ENCODE measurements at places on chromosomes 6 and 20.

DNA sequence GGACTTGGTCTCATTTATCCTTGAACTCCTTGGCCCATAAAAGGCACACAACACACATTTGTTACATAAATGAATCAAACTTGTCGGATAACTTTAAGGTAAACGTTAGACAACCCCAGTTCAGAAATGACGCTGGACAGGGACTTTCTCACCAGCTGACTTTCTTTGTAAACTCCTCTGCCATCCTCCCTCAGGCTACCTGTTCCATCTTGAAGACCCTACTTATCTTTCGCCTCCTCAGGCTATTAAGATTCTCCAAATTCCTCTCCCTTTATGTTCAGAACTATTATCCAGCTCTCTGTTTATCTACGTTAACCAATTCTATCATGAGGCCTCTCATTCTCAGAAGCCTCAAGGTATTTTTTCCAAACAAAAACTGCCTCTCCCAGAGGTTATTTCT lies 47.7 kb upstream of the KIF16B start:
- DNase-seq: no peak

GRCh38 chr6:129501740-129502660 lies 208.0 kb downstream of the ARHGAP18 start:
- DNase-seq: no peak

DNA sequence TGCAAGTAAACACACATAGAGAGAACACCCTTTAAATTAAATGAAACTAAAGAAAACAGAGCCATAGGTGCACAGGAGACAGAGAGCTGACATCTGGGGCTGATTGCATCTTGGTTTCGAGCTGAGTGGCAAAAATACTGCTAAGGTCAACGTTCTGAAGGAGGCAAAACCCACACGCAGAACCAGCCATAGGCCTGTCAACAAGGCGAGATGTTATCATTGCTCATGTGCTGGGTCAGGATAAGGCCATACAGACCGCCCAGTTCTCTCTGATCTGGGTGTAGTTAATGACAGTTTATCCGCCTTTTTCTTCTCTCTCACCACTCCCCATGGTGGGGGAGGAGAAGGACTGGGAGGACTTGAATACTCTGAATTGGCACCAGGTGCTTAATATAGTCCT lies 4.5 kb upstream of the FAM110A start:
- no peak for DNase-seq

GRCh38 chr20:35952480-35953386 lies 1.6 kb downstream of the SCAND1 start:
- DNase-seq: no peak

DNA sequence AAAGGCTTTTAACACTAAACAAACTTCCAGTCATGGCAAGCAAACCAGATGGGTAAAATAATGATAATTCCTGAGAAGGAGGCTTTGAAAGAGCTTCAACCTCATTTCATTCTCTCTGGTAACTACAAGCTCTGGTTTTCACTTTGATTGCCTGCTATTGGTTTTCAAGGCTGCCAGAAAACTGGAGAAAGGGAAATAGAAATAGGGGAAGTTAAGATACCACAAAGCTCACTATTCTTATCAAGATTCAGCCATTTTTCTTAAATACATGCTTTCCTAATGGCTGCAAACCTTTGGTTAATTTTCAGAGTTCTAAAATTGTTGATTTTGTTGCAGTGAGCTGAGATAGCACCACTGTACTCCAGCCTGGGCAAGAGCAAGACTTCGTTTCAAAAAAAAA lies 42.5 kb upstream of the NELFCD start:
- DNase-seq: no peak

DNA sequence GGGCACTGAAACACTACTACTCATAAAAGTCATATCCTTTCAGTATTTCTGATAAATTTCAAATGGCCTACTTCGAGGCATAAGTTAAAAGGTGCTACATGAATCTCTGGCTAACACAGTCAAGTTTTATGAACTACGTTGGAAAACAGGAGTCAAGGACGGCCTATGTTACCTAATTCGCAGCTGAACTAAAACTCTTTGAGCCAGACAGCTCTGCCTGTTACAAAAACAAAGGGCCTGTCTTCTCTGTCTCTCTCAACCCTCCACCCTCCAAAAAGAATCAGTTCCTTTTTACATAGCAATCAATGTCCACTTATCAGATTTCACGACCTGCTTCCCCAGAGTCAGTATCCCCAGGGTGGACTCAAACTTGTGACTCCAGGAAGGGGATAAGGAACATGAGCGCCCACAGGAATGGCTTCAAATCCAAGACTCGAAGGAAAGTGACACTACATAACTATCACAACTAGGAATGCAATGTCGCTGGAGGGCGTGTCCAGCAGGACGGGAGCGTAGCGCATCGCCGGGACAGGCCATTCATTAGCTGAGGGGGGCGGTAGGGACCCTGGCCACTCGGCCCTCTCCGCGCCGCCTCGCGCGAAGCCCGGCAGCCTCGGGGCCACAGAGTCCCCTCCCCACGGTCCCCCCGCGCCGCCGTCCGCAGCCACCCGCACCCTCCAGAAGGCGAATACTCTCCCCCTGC lies 591 bp downstream of the IBTK start:
- peak; percentile 78 for DNase-seq

DNA sequence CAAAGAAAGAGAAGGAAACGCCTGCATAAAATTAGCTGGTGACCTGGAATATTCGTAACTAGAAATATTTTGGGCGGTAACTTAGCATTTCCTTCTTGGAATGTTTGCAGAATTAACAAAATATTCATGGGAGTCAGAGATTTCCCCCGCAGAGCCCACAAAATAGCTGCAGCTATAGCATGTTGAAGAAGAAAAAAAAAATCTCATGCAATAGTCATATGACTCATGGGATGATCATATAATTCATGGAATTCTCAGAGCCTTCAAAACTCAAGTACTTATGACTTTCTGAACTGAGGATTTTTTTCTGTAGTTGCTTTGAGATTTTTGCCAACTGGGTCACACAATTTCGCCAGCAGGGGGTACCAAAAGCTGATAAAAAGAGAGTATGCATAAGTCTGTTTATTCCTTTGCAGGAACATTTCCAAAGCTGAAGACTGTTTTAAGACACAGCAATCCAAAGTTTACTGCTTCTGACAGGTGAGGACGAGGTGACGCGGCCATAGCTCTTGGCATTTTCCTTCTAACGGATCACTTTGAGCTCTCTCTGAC lies 586.0 kb upstream of the CHD6 start:
- peak; percentile 53 for DNase-seq

- DNase-seq: no peak
Measured at GRCh38 chr20:5714261-5715041, 35.8 kb upstream of the SHLD1 start.

- no peak for DNase-seq
Measured at GRCh38 chr6:163095401-163095800, 319.1 kb upstream of the QKI start.

DNA sequence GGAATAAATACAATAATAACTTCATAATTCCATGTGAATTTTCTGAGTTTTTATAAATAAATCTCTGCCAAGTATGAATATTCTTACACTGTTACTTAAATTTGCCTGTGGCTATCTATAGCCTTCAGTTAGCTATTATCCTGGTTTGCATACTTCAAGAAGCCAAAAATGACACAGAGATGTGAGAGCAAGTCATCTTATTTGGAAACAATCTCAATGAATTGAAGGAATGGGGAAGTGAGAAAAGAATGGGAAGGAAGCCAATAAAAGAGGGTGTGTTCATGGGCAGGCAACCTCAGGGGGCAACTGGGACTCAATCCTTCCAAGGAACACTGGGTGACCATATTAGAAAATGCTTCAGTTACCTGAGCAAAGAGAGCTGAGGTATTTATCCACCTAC lies 9.9 kb downstream of the HAO1 start:
- DNase-seq: no peak

GRCh38 chr6:51844336-51844735 lies 243.1 kb downstream of the PKHD1 start:
- DNase-seq: no peak

DNA sequence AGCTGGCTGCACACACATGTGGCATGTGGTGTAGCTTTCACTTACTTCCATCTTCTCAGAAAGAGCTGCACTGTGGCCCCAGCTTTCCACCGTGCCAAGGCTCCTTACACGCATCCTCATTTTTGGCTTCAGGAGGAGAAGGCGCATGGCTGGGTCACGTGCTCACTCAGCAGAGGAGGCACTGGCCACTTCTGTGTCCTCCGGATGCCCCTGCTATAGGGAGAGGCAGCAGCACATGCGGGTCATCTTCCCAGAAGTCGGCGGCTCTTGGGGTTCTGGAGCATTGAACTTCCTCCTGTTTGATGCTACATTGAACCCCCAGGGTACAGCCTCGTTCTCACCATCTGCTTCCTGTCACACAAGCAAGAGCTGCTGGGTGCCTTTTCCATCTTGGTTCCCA lies 111.3 kb downstream of the FAM120B start:
- DNase-seq: no peak

DNA sequence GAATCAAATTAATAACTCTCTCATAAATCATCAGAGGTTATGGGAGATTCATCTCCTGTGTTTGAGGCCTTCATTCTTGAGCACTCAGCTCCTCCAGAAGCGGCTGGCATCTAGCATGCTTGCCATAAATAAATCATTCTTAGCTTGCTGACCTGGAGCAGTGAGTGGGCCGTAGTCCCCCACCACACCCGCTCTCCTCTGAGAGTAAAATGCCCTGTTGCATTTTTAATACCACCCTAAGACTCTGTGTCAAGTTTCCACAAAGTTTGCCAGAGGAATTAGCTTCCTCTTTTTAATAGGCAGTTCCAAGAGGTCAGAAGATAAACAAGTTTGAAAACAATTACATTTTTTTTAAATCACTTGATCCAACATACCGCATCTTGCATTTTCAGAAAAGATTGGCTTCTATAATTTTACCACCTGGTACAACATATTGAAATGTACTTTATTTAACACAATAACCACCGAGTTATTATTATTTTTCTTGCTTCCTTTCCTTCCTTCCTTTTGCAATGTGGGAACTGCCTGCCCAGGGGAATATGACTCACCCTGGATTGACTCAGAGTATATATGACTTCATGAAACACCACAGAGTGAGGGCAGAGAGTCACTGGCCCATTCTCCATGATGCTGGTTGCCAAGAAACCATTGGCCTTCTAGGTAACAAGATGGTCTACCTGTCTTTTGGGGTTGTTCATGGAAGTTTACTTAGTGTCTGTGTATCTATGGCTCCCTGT lies 29.4 kb upstream of the CLIC5 start:
- no peak for DNase-seq

GRCh38 chr6:142482249-142482648 lies 180.4 kb downstream of the ADGRG6 start:
- DNase-seq: no peak

DNA sequence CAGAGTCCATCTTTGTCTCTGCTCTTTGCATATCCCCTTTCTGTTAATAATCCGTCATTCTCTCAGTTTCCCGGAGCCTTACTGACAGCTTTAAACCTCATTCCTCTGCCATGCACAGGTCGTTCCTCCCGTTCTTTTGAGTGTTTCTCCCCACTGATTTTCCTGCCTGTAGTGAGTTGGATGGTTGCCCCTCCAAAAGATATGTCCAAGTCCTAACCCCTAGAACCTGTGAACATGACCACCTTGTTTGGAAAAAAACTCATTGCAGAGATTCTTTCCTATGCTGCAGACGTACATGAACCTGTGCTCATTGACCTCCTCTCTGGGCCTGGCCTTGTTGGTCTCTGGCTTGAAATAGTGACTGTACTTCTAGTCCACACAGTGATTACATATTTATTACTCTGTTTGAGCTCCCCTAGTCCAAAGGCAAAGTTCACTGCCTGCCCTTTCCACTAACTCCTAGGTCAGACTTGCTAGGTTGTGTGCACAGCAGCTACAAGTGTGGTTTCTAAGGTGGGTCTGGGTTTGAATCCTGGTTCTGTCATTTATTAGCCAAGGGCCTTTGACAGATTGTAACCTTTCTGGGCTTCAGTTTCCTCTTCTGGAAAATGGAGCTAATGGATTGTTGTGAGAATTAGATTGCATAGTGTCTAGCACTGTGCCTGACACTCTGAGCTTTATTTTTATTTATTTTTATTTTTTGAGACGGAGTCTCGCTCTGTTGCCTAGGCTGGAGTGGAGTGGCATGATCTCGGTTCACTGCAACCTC lies 29.3 kb downstream of the PPARD start:
- DNase-seq: no peak

DNA sequence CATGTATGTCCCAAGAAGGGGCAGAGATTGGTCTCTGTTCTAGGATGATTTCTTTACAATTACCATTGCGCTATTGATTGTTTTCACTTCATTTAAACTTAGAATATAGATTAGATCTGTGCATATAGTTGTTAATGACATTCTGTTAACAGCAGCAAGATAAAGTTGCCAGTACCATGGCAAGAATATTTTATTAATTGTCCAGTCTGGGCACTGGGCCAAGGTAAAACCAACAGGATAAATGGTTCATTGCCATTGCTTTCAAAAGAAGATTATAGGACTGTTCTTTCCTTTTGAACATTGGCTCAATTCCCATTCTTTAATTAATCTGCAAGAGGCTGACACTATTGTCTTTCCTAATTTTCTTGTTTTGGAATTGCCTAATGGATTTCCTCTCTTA lies 592.4 kb downstream of the RFPL4B start:
- DNase-seq: peak; percentile 3

DNA sequence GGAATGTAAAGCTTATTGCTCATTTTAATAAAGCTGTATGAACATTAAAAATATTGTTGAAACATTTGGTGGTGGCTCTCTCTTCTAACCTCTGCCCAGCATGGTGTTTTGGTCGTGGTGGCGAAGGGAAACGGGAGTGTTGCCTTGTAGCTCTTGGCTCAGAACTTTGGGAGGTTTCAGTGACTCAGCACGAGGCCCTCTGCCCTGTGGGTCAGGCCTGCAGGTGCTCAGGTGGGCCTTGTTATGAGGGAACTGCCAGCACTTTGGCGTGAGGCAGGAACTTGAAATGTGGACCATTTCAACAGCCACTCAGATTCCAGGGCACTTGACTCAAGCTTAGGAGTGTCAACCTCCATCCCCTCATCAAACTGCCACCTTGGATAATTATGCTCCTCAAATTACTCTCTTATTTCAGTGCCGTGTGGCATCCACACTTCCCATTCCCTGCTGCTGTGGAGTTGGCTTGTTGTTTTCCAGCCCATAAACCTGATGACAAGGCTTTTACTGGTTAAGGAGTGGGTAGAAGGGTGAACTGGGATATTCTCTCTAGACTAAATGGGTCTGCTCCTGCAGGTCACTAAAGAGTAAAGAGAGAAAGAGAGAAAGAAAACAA lies 36.3 kb downstream of the PRDM1 start:
- no peak for DNase-seq

DNA sequence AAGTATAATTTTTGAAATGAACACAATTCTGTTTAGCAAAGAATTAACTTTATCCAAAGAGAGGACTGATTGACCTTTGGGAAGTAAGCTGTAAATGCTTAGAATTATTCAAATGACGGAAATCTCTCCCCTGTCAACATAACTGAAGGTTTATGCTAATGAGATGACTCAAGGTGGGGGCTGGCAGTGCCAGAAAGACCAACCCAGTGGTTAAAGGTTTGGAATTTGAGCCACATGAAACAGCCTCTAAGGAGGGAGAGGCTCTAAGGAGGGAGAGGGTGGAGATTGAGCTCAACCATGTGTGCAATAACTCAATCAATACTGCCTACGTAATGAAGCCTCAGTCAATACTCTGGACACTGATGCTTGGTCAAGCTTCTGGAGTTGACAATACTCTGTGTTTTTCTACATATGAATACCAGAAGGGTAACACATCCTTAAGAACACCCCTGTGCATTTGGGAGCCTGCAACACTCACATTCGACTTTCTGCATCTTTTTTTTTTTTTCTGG lies 123.4 kb upstream of the TENT5A start:
- no peak for DNase-seq

- DNase-seq: peak; percentile 13
Measured at GRCh38 chr20:15176929-15177328, 839.5 kb upstream of the FLRT3 start.

- DNase-seq: no peak
Measured at GRCh38 chr6:30813631-30814145, 69.3 kb upstream of the IER3 start.

- no peak for DNase-seq
Measured at GRCh38 chr6:31610968-31611367, 4.1 kb upstream of the AIF1 start.
